Activated CD8-positive, alpha-beta memory T cell treated with anti-CD3 and anti-CD28 coated beads for 1 hour (primary cell): ENCODE measurements at places on chromosomes 1 and 21.

- DNase-seq, result no peak
Observed at GRCh38 chr1:182428043-182428442, 21.9 kb upstream of the RGSL1 start.

DNA sequence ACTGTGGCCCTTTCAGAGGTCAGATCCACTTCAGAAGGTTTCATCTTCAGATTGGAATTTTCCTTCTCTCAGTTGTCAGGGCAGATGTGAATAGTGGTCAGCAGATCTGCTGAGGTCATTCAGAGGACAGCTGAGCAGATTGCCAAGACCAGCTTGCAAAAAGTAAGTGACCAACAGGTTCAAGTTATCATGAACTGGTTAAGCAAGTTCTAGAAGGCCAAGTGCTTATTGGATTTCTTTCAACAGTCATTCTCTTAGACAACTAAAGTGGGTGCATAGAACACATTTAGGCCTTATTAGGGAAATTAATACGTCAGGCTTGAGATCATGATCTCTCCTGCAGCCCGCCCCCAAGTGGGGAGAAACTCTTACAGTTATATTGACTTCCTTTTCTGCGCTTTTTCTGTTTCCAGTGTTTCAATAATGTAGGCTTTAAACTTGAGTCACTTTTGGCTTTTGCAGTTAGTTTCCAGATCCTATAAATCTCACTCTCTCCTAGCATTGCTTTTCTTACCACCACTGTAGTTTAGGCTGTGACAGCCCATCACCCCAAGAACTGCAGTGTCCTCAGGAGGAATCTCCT is 96.4 kb downstream of the C1orf21 start:
- no peak for DNase-seq

GRCh38 chr1:38114241-38115026 is 67.8 kb upstream of the POU3F1 start:
- DNase-seq, result no peak

GRCh38 chr1:44554706-44555105 is 119.6 kb downstream of the TMEM53 start:
- no peak for DNase-seq

DNA sequence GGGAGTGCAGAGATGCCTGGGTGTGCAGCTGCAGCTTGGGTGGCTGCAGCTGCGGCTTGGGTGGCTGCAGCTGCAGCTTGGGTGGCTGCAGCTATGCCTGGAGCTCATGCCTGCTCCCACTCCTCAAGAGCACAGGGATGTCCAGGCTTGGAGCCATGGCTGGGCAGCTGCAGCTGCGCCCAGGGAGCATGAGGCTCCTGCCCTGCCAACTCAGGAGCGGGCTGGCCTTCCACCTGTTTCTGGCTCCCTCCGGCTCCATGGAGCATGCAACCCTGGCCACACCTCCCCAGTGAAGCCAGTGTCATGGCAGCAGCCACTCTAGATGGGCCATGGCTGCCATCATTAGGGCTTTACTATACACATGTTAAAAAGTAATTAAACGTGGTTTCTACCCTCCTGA is 21.1 kb downstream of the GBP1 start:
- DNase-seq, result no peak

DNA sequence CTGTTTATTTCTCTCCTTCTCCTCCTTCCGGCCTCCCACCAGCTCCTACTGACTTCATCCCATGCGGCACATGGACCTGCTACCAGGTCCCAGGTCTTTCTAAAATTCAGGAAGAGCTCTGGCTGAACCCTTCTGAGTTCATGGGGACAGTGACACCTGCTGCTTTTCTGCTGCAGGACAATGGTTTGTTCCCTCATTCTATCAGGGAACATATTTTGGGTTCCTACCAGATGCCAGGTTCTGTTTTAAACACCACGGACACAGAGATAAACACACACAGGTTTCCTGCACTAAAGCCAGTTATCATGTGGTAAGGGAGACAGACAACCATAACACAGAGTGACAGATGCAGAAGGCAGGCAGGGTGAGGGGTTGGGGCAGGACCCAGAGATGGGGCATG is 114.0 kb upstream of the RAB4A start:
- no peak for DNase-seq

DNA sequence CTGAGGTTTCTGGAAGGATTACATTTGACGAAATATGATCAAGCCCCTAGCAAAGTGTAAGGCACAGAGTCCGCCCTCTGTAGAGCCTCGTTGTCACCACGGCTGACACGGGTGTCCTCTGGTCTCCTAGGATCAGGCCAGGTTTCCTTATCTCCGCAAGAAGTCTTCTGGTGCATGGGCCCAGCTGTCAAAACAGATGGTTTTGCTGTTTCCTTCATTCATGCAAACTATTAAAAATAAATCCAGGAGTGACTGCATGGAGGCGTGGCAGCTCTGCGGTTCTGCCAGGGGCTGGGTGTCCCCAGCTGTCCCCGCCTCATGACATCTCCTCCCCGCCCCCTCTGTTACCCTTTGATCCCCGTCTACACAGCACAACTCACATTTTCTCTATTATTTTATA is 209.0 kb downstream of the DYRK1A start:
- no peak for DNase-seq

DNA sequence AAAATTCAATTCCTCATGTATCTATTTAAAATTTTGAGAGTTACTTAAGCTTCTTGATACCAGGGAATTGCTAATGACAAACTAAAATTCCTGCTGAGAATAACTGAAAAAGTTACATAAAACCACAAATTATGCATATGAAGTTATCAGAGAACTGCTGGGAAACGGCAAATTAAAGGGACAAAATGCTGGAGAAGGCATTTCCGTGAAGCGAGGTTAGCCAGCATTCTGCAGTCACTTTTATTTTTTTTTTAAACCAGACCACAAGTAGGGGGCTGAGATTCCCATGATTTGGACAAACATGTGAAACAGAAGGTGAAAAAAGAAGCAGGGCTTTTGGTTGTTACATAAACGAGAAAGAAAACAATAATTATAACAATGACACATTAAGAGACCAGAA is 737.6 kb upstream of the CHRM3 start:
- DNase-seq, result no peak

DNA sequence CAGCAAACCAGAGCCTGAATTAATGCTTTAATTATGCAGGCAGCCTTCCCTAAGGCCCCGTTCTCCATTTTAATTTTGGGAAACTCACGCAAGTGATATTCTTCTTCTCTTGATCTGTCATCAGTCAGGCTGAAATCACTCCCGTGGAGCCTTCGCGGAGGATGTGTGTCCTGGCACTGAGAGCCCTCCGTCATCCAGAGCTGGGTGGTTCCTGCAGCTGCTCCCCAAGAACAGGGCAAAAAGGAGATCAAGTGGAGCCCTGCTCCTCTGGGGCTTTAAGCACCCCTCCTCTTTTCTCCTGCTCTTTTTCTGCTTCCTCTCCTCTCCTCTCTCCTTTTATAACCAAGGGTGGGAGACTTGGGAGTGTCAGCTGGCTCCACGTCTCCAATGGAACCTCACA is 133.2 kb upstream of the CACNA1E start:
- DNase-seq, result no peak

- DNase-seq, result no peak
Observed at GRCh38 chr21:46399129-46399528, 59.6 kb upstream of the DIP2A start.

DNA sequence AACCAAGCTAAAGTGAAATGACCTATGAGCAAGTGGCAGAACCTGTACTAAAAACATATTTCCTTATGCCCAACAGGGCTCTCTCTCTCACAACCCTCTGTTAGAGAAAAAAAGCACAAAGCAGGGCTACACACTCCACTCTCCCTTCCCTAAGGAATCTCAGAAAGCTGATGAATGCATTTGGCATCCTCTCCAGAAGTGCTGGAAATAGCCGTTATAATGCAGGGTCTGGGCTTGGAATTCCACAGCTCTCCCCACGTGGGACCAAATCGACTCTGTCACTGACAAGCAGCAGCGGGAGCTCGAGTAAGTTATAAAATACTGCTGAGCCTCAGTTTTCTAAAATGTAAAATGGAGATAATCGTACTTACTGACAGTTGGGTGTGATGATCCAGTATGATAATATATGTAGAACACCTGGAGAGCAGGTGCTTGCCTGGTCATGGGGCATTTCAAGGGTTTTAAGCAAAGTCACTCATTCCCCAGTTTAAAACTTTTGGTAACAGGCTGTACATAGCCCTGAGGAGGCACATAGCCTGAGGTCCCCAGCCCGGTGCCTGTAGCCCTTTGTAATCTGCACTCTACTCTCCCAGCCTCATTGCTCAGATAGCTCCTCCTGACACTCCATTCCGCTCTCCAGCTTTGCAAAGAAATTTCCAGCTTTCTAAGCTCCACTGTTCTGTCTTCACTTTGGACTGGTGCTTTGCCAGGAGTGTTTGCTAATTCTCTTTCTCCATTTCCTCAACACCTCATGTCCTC is 175.6 kb upstream of the DAB1 start:
- DNase-seq, result no peak

- no peak for DNase-seq
Observed at GRCh38 chr21:39535646-39536437, 76.9 kb upstream of the B3GALT5 start.

GRCh38 chr1:53315046-53315445 is 12.8 kb downstream of the LRP8 start:
- DNase-seq, result no peak

- DNase-seq, result no peak
Observed at GRCh38 chr1:152026895-152027294, 9.9 kb downstream of the S100A11 start.
